Stimulated activated CD4-positive, alpha-beta T cell treated with anti-CD3 and anti-CD28 coated beads, Interleukin-12 subunit alpha, Interleukin-12 subunit beta, amount 100 ng/mL, for 4 hours (primary cell): ENCODE measurements at places on chromosomes 3 and 15.
A peak's percentile ranks its signal among the peaks of the same experiment; 100 is the strongest.

DNA sequence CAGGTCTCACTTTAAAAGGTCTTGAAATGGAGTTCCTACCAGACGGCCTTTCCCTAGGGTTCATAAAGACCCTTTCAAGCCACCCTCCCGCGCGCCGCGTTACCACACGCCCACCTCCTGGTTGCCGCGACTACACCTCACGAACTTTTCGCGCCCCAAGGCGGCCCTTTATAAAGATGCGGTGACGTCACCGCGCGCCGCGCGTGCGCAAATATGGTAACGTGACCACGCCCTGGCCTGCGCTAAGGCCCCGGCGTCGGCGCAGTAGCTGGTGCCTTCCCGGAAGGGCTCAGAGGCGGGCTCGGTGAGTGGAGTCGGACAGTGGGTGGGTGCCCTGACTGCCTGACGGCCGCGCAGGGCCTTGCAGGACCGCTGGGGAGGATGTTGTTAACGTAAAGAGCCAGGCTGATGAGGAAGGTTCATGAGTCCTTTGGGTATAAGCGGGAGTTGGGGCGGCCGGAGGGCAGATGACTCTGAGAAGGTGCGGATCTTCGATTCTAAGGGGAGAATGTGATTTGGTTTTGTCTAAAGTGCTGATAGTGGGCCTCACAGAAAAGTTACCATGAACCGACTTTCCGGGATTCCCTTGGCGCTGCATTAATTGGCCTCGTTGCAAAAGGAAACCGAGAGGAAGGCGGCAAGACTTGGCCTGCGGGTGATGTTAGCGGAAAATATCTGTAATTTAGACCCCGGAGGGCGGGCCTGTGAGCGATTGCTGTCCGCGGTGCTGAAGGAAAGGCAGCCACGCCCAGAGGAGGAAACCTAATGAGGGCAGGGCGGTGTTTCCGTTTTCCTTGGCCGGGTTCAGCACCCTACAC, 54.4 kb downstream of the FEZF2 start:
- DNase-seq, result peak; percentile 69

DNA sequence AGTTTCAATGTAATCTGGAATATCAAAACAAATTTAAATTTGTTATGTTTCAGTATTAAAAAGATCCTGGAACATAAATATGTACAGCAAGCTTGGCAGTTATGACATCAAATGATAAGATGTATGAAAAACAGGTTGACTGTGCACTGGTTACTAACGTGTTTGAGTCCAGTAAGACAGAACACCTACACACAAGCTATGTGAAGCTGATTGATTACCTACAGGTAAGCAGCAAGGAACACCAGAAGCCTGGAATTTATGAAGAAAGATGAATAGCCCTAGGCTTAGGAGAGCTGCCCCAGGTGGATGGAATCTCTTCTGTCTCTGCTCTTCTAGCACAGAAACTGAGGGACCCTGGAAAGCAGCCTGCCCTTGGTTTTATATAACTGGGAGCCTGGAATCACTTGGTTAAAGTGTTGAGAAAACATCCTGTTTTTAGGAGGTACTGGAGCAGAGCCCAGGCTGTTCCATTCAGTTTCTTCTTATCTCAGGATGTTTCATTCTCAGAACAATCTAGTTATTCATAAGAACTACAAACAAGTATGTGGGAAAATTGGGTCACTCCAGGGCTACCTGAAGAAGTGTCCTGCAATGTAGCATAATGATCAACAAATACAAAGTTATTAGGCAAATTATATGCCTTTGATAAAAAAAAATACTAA, 36.3 kb downstream of the SLITRK3 start:
- DNase-seq, result no peak

DNA sequence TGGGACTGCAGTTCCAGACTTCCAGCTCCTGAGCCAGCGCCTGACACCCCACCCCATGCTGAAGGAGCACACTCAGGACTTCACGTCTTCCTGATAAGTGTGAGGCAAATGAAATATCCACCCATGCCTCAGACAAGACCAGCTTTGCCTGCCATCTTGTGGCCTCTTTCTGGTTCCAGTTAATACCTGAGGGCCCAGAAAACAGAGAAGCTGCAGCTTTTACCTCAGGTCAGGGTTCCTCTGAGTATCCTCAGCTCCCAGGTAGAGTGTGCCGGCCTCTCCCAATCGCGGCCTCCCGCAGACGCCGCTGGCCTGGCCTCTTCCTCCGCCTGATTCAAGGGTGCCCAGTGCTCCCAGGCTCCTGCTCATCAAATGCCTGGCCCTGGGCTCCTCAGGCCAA, 5.1 kb upstream of the KLHL6 start:
- no peak for DNase-seq

DNA sequence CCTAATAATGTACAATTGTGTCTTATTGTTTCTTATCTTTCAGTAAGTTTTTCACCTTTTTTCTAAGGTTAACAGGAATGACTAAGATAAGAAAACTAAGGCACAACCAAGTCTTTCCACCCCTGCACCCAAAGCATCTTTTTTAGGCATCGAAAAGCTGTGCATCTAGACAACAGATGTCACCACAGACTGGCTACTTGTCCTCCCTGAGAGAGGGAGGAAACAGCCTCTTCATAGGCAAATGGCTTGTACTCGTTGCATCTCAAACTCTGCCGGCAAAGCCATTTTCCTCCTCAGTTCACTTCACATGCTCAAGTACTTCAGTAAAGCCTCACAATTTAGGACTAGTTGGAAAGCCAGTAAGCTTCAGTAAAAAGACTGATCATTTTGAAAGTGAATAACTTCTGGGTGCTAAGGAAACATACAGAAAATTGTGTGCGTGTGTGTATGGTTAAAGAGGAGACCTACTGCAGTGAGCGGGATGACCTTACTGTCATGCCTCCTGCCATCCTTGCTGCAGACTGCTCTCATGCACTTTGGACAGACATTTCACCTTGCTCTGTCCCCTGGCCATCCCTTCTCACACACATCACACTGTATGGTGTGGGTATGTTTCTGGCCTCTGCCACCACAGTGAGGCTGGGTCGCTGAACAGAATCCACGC, 36.5 kb upstream of the HACD2 start:
- DNase-seq, result no peak

GRCh38 chr3:134373271-134374104, 759 bp downstream of the AMOTL2 start:
- DNase-seq, result no peak

DNA sequence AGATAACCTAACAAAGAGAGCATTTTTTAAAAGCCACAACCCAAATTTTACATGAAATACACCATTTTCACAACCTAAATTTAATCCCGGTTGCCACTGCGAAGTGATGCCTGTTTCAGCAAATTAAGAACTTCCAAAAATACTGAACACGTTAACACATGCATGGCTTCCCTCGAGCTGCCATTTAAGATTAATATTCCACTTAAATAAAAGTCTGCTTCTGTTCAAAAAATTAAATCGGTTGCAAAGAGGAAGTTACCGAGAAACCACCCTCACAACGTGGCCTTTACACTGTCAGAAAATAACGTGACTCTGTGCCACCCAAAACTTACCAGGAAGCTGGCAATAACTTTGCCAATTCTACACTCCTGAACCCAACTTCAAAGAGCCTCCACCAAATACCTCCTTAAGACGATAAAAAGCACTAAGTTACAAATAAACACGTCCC, 1.2 kb downstream of the TBL1XR1 start:
- DNase-seq, result no peak

GRCh38 chr3:159865041-159865579, 123.5 kb upstream of the IL12A start:
- DNase-seq, result no peak

- DNase-seq, result no peak
Observed at GRCh38 chr3:45538641-45538986, 55.9 kb upstream of the LIMD1 start.

- no peak for DNase-seq
Observed at GRCh38 chr3:31777092-31777491, 204.0 kb downstream of the OSBPL10 start.
